ENCODE measurements at places on chromosomes 4 and X.
A peak's percentile ranks its signal among the peaks of the same experiment; 100 is the strongest.

- no peak for DNase-seq
Observed at GRCh38 chrX:67563469-67564448, 19.9 kb downstream of the AR start.

- DNase-seq, result no peak
Observed at GRCh38 chrX:2469196-2469685, 31.5 kb downstream of the DHRSX start.

DNA sequence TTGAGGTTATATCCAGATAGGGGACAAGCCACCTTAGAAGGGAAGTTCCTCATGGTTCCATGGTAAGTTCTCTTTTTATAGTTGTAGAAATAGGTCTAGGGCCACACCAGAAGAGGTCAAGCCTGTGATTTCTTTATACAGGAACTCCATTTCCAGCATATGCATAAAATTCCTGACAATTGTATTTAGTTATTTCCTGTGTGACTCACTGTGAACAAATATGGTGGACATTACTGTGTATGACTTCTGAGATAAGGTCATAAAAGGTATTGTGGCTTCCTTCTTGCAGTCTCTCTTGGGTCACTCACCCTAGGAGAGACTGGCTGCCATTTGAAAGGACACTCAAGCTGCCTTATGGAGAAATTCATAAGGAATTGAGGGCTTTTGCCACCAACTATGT, 2.2 kb upstream of the C4orf36 start:
- DNase-seq, result no peak

- no peak for DNase-seq
Observed at GRCh38 chr4:4521731-4522130, 20.1 kb downstream of the STX18 start.

DNA sequence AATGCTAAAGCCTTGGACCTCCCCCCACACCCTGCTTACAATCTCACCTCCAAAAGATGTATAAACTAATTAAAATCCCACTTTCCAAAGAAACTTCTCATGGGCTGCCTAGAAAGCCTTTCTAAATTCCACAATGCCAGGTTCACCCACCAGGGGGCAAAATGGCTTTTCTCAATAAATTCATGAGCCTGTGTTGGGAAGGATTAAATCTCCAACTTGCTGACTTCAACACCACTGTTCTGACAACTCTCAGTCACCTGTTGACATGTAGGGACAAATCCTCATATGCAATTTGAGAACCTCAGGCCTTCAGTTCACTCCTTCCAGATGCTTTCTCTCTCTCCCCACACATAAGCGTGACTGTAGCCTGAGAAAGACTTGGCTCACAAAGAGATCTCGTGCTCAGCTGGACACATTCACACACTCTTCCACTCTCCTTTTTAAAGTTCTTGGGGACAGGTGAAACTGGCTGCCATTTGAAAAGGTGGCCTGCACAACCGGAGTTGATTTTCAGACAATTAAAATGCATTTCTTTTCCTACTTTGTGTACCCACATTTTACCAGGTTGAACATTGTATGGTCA, 88.6 kb upstream of the PRPS2 start:
- no peak for DNase-seq

GRCh38 chr4:80812145-80812544, 218.4 kb upstream of the BMP3 start:
- no peak for DNase-seq

- DNase-seq, result no peak
Observed at GRCh38 chrX:20348139-20348538, 81.4 kb upstream of the RPS6KA3 start.

DNA sequence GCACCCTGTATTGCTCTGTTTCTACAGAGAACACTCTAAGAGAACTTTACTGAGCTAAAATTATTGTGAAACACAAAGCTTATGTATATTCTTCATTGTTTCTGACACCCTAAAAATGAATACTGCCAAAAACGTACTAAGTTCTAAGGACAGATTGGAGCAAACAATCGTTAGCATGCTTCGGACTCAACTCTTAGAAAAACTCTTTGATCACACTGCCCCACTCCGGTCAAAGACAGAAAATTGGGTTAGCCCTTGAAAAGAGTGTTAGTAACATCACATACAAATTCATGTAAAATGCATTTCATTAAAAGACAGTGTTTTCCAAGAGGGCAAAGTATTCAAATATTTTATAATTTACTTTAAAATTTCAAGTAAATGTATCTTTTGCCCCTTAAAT, 177.4 kb downstream of the DCHS2 start:
- DNase-seq, result no peak

DNA sequence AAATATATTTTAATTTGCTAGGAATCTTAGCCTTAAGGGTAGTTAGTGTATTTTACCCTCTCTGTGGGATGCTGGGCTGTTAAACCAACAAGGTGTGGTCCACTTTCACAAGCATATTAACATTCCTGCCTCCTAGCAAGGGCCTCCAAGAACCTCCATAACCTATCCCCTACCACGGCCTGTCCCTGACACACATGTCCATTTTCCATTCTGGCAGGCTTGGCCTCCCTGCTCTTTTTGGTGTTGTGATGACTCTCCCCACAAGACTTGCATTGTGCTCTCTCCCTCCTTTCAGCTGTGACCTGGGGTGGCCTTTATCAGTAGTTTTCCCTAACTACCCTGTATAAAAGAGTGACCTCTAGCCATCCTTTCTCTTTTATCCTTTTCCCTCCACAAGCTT, 120.2 kb downstream of the KLHL8 start:
- DNase-seq, result no peak

- no peak for DNase-seq
Observed at GRCh38 chrX:9396930-9397329, 67.9 kb upstream of the TBL1X start.

- peak; percentile 6 for DNase-seq
Observed at GRCh38 chr4:1113311-1114009, at the start of gene RNF212. Gene RNF212 (minus strand): TSS chr4:1113564. CDS start chr4:1113464, 100 bp downstream.

Measured in stimulated activated CD8-positive, alpha-beta memory T cell treated with anti-CD3 and anti-CD28 coated beads, Interleukin-2, amount 100 ng/mL, for 48 hours (primary cell).